Epithelial cell of proximal tubule (primary cell): ENCODE measurements at places on chromosomes 16 and 17.

GRCh38 chr17:28494445-28495188 lies 11.5 kb upstream of the FOXN1 start:
- no peak for DNase-seq

GRCh38 chr16:27625050-27625697 lies 75.2 kb downstream of the KATNIP start:
- no peak for DNase-seq

- no peak for DNase-seq
Observed at GRCh38 chr16:84266451-84266850, 26.6 kb upstream of the KCNG4 start.

DNA sequence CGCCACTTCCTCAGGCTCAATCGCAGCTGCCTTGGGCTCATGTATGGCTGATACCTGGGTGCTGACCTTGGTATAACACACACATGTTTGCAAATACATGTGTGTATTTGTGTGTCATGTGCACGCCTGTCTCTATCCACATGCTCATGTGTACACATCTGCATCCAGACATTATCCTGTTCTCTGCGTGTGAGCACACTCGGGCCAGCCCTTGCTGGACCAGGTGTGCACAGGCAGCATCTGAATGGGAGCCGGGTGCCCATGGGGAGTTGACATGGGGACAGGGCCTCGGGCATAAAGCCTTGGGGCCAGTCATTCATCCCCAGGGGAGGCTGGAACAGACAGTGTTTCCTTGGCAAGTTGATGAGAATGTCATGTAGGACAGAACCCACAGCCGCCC lies 29.1 kb upstream of the CRHR1 start:
- no peak for DNase-seq

GRCh38 chr16:89536371-89536770 lies 24.1 kb upstream of the RPL13 start:
- DNase-seq, result no peak

DNA sequence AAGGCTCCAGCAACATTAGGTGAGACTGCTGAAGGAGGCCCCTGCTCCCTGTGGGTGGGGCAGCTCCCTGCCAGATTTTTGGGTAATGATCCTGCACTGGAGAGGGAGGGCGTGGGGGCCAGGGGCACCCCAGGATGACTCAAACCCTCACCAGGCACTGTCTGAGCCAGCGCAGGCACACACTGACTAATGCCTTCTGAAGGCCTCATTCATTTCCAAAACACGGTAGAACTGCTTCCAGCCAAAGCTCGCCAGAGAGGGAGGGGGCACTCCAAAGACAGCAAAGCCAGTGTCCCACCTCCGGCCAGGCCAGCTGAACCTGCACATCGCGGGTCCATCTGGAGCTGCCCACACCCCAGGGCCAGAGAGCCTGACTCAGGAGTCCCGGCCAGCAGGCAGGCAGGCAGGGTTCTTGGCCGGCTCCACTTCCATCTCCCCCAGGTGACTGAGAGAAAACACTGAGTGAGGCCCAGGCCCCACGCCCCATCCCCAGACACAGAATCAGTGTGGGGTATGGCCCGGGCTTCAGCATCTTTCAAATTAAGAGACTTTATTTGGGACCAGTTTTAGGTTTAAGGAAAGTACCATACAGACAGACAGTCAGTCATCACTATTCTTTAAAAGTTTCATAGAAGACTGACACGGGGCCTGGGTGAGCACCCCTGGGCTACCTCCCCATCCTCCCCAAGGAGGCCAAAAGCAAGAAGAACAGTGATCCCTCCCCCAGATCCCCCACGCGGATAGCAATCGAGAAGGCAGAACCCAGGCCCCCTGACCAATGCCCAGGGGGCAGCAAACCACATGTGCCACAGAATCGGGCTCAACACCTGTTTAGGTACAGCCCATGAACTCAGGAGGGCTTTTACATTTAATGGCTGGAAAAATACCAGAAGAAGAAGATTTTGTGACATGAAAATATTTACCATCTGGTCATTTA lies 2.3 kb downstream of the PIEZO1 start:
- no peak for DNase-seq

DNA sequence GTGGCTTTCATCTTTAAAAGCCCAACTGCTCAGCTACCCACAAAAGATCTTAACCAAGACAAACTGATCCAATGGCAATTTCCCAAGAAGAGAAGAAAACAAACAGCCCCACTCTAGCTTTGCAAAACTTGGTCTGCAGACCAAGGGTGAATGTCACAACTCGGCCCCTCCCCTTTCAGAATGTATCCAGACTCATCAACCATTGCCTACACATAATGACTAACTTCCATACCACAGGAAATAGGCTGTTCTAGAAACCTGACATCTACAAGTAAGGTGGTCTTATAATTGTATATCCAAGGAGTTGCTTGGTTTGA lies 16.0 kb downstream of the DCUN1D3 start:
- no peak for DNase-seq

DNA sequence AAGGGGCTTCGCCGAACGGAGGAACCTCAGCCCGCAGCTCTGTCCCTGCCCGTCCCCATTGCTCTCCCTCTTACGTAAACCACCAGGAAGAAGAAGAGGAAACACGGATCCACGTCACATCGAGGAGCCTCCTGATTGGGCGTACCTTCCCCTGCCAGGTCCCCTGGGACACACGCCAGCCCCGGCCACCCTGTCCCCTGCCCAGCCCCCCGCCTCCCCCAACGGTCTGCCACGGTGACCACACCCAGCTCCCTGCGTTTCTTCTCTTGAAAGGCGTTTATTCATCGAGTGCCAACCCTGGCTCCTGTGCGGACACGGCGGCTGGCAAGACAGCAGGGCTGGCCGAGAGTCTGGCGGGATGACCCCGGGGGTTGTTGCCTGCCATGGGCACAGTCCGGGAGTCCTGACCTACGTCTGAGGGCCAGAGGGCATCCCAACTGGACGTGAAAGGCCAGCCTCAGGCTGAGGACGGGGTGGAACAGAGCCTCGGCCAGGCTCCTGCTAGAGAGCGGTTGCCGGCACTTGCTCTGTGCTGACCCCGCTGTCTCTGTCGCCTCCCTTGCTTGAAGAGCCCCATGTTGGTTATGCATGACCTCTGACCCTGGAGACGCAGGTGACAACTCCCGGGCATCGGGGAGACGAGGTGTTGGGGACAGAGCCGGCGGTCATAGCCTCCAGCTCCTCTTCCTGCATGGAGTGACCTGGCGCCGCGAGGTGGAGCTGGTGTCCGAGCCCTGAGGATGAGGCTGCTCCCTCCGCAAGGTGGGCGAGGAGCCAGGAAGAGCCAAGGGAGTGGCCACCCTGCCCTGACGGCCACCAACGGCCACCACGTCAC lies 40.5 kb upstream of the ACSF3 start:
- no peak for DNase-seq

DNA sequence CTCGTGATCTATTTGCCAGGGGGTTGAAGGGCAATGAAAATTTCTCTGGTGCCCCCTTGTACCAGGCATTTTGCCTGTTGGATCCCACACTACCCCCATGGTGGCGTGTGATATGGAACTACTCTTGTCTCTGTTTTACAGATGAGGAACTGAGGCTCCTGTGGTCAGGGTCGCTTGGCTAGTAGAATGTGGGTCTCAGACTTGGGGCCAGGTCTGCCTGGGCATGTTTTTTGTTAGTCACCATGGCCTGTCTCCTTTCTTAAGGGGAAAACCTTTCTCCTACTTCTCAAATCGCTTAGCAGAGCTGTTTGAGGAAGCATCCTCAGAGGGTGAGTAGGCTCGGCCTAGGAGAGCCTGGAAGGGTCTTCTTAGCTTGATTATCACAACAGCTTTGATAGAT lies 51.2 kb downstream of the CLEC16A start:
- no peak for DNase-seq

DNA sequence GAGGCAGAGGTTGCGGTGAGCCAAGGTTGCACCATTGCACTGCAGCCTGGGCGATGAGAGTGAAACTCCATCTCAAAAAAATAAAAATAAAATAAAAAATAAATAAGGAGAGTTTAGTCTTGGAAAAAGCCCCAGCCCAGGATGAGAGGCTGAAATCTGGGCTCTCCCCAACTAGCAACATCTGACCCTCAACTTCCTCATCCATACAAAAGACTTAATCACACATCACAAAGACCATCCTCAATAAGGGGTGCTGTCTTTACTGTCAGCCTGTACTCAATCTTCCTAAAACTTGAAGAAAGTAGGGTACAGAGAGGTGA lies 11.4 kb upstream of the SLC4A1 start:
- DNase-seq, result no peak

- no peak for DNase-seq
Observed at GRCh38 chr17:77164483-77165091, 23.8 kb downstream of the SEC14L1 start.

DNA sequence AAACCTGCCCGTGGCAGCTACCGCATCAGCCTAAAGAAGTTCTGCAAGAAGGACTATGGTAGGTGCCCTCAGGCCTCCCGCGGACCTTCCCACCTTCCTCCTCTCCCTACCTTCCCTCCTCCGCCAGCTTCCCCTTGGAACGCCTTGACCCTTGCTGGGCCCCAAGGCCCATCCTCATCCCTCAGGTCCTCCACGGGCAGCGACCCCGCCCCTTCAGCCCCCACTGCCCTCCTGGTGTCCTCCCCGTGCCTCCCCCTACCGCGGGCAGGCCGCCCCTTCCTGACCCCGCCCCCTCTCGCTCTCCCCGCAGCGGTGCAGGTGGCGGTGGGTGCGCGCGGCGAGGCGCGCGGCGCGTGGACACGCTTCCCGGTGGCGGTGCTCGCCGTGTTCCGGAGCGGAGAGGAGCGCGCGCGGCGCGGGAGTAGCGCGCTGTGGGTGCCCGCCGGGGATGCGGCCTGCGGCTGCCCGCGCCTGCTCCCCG lies 1.4 kb upstream of the TBC1D24 start:
- DNase-seq, result no peak

DNA sequence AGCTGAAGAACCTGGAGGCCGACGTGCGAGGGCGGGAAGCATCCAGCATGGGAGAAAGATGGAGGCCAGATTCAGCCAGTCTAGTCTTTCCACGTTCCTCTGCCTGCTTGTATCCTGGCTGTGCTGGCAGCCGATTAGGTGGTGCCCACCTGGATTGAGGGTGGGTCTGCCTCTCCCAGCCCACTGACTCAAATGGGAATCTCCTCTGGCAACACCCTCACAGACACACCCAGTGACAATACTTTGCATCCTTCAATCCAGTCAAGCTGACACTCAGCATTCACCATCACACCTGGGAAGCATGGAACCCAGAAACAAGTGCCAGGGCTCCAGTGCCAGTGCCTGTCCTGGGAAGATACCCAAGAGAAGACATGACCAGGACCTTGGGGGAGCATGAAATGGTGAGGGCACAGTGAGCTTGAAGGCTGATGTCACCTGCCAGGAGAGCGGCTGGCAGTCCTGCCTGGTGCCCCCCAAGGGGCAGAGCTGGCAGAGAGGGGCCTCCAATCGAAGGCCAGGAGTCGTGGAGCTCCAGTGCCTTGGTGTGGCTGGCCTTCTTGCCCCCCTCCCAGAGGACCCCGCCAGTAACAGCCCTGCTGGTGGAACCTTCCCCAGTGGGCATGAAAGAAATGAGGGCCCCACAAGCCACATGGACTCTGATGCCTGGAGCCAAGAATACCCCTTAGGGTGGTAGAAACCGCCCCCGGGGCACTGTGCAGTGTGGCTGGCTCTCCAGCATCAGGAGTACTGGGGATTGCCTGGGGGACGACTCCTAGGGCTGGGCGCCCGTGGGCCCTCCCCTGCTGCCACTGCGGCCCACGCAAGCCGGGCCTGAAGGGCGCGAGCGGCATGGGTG lies 643 bp upstream of the NPB start:
- DNase-seq, result no peak

DNA sequence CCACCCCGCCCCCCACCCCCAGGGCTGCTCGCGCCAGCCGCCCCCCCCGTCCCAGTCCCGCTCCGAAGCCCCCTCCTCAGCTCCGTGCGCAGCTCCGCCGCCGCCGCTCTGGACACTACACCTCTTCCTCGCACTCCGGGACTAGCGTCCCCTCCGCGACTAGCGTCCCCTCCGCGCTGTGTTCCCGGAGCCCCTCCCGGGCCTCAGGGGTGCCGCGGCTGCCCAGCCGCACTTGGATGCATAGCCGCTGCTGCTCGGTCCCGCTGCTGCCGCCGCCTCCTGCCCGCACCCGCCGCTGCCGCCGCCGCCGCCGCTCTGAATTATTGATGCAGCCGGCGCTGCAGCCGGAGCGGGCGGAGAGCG lies at the start of gene CBLN1:
Gene CBLN1 (minus strand): TSS at position 359 of the 363 bp plus-strand sequence. CDS start 373 bp downstream, outside the sequence.
- no peak for DNase-seq

- no peak for DNase-seq
Observed at GRCh38 chr16:81214745-81215166, 23.7 kb upstream of the BCO1 start.

DNA sequence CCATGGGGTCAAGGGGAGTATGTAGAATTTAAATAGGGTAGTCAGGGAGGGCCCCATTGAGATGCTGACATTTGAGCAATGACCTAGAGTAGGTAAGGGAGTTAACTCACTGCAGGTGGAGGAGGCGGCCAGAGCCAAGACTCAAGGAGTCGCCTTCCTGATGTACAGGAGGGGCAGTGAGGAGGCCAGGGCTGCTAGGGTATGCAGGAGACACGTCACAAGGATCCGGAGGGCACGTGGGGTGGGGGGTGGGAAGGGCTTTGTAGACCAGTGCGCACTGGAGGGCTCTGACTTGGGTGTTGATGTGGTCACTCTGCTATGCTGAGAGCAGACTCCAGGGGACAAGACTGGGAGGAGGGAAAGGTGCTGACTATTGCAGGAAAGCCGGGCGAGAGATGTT lies 37.5 kb downstream of the SPECC1 start:
- DNase-seq, result no peak

GRCh38 chr17:79517827-79518584 lies 92.8 kb downstream of the RBFOX3 start:
- DNase-seq, result no peak

GRCh38 chr16:72961863-72962262 lies 86.1 kb downstream of the ZFHX3 start:
- no peak for DNase-seq

DNA sequence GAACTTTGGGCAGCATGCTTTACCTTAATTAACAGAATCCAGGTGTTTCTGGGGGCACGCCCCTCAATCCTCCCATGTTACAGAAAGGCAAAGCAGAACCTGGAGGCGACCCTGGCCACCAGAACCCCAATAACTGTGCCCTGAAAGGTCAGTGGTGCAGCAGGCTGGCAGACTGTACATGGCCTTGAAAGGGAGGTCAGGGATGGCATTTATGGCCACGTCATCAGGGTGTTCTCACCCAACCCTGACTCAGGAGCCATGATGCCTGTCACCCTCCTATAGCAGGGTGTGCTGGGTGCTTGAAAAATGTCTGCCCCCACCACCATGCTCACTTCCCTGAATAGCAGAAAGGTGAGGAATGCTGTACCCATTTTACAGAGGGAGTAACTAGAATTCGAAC lies 177.7 kb downstream of the TMEM132E start:
- no peak for DNase-seq

GRCh38 chr16:12515746-12516145 lies 287.9 kb downstream of the CPPED1 start:
- DNase-seq, result no peak

GRCh38 chr17:74082886-74083285 lies 120.6 kb upstream of the RPL38 start:
- no peak for DNase-seq
